ENCODE measurements at places on chromosomes 7 and 10. TPM values are rescaled to one million over a fixed set of nuclear protein-coding genes. Genes with fewer than 3 reads are reported as not detected.

- no peaks in the 10 kb centered on the region for H3K27me3 ChIP-seq
- H3K4me3 ChIP-seq = no peak overlapping the region
- no peaks in the 10 kb centered on the region for H3K36me3 ChIP-seq
- DNase-seq = peak; percentile 92
Observed at GRCh38 chr7:2886900-2887299, 42.8 kb upstream of the GNA12 start.

DNA sequence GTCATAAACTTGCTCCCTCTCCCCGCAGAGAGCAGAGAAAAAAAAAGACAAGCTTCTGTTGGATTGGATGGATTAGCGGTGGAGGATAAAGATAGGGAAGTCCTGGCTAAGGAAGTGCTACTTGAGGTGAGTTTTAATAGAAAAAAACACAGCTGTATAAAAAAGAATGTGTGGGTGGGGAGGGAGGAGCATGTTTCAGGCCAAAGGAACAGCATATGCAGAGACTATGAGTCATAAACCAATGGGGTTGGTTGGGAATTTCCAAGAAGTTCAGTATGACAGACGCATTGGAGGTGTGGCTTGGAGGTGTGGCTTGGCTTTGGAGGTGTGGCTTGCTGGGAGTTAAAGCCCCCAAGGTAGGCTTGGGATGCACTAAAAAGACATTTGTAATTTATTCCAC lies 103.0 kb upstream of the LSM8 start:
- H3K27me3 ChIP-seq = no peaks in the 10 kb centered on the region
- DNase-seq = no peak
- H3K27ac ChIP-seq = no peak overlapping the region
- H3K36me3 ChIP-seq = no peaks in the 10 kb centered on the region
- H3K4me1 ChIP-seq = no peaks in the 10 kb centered on the region

DNA sequence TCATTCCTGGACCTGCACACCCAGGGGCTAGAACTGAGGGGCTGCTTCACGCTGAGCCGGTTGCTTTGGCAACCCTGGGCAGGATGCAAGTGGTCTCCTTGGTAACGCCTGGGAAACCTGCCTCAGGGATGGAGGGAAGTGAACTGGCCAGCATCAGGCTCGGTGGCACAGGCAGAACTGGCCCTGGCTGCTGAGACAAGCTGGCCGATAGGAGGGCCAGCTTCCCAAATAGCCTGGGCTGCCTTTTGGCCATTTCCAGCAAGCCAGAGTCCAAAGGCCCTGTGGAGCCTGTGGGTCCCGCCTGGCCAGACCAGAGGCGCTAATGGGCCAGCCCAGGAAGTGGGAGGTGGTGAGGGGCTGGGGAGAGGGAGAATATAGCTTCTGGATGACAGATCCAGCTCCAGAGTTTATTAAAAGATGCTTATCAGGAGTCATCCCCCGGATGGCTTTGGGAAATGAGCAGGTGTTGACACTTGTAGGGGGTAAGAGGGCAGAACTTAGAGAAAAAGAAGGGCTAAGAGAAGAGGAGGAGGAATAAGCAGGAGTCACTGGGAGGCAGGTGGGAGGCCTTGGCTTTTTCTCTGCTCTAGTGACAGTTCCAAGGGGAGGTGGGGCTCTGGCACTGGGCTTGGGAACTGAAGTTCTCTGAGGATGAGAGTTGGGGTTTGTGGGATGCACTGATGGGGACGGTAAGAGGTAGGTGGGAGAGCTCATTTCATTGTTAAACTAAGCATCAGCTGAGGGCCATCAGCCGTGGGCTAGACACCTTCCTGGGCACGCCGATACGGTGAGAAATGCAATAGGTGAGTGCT lies 9.6 kb downstream of the NEURL1 start:
- H3K4me1 ChIP-seq = no peaks in the 10 kb centered on the region
- no peak for DNase-seq
- H3K27me3 ChIP-seq = no peaks in the 10 kb centered on the region
- H3K4me3 ChIP-seq = no peak overlapping the region

DNA sequence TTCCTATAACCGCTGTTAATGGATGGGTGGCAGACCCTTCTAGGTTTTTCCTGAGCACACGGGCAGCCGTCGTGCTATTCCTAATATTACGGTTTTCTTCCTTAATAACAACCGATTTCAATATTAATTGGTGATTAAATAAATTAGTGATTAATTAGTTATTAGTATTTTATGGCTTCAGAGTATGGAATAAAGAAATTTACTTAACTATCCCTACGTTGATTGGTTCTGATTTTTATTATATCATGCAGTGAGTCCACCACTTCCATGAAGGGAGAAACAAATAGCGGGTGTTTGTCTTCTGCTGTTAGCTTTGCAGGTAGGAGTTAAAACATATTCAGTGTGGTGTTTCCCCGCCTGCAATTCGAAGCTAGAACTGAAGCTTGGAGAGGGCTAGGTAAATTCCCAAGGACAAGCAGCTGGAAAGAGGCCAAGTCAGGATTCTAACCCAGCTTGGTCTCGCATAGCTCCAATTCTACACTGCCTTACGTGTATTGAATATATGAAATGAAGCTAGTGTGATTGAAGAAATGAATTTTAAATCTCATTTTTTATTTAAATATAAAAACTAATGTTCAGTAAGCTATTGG lies 928 bp upstream of the CSTF2T start:
- DNase-seq = peak; percentile 40
- peak overlapping the region; percentile 95 for H3K27ac ChIP-seq
- no peaks in the 10 kb centered on the region for H3K27me3 ChIP-seq
- peak overlapping the region; percentile 85 for H3K4me3 ChIP-seq

DNA sequence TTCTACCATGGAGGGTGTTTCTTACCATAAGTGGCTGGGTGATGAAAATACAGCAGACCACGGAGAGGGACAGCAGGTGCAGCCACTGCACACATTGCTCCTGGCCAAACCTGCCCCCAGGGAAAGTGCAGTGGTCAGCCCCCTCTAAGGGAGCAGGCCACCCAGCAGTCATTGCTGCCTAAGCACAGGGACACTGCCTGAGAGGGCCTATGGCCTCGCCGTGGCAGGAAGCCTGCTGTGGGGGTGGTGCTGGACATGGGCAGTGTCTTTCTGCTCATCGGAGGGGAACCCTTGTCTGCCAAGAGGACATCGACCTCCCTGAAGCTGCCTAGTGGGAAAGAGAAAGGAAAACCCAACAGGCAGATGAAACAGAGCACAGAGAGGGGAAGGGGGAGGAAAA lies 118.3 kb downstream of the PKD1L1 start:
- no peaks in the 10 kb centered on the region for H3K27me3 ChIP-seq
- no peak overlapping the region for H3K27ac ChIP-seq
- no peak for DNase-seq
- no peaks in the 10 kb centered on the region for H3K36me3 ChIP-seq

Gene CXCL12
- polyA plus RNA-seq = 10.0 TPM

Gene LOXL4
- polyA plus RNA-seq = 1.4 TPM

Gene RSBN1L
- 6.3 TPM for polyA plus RNA-seq

Gene C10orf67
- not detected for polyA plus RNA-seq

Gene TRA2A
- polyA plus RNA-seq = 36.8 TPM

Gene ZNF212
- 6.4 TPM for polyA plus RNA-seq

Data from stomach (tissue), 19 donors.